ENCODE measurements at places on chromosomes 4 and X. TPM values are rescaled to one million over a fixed set of nuclear protein-coding genes. Genes with fewer than 3 reads are reported as not detected.

UGT2B15 gene
- not detected for total RNA-seq

DNA sequence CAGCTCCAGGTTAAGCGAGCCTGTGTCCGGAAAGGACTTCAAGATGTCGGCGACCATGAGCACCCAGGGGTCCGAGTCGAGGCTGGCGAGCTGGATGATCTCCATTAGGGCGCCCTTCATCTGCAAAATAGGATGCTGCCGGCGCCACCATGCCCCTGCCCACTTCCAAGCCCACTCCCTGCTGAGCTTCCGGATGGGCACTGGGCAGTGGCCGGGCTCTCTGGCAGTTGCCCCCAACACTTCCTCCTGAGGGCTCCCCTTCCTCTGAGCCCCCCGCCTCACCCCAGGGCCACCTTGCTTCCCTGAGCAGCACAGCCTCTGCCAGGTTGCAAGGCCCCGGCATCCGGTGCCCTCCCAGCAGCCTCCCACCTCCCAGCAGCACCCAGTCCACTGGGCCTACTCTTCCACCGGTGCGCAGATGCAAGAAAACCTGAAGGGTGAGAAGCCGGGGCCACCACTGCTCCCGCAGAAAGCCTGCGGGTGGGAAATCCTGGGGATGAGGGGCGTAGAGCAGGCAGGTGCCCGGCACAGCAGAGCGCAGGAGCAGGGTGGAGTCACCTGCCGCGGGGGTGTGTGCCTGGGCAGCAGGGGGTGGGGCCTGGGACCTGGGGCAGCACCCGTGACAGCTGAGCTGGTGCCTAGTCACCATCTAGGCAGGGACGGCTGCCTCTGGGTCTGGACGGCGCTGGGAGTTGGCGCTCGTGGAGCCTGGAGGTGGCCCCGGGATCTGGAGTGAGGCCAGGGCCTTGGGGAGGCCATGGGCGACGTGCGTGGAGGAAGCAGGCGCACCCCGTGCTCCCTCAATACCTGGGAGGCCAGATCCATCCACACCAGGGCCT, 17.0 kb downstream of the NELFA start:
- peak; percentile 29 for DNase-seq

- DNase-seq = peak; percentile 1
Observed at GRCh38 chr4:71938776-71939175, 93.0 kb upstream of the NPFFR2 start.

DNA sequence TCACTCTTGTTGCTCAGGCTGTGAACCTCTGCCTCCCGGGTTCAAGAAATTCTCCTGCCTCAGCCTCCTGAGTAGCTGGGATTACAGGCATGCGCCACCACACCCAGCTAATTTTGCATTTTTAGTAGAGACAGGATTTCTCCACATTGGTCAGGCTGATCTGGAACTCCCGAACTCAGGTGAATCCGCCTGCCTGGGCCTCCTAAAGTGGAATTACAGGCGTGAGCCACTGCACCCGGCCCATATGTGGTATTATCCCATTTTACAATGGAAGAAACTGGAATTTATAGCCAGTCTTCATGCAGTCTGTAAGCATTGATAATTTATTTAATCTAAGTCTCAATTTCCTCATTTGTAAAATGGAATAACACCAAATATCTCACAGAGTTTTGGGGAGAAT, 161.8 kb downstream of the GABRB1 start:
- no peak for DNase-seq

GRCh38 chr4:180617196-180617595, 1626.0 kb upstream of the TENM3 start:
- DNase-seq = peak; percentile 2

DNA sequence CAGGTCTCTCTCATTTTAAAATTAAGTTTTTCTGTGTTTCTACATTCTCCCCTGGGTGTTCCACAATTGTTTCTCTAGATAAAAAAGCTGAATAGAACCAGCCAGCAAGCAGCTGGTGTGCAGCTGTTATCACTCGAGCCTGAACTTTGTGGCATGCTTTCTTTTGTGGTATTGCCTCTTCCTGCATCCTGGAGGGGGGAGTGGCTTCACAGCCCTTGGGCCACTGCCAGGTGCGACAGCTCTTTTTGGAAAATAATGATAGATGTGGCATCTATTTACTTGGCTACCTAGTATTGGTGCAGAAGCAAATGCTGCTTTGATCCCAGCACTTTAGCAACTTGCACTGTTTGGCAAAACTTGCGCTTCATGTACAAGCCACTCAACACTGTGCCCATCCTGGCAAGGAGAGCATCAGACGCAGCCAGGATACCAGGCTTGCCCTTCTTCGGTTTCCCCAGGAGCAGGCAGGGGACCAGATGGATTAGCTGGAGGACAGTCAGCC, 69.4 kb downstream of the HMGB2 start:
- no peak for DNase-seq

GRCh38 chr4:7347981-7348380, 86.7 kb downstream of the PSAPL1 start:
- DNase-seq = no peak

KCND1 gene
- total RNA-seq = 1.3 TPM

DNA sequence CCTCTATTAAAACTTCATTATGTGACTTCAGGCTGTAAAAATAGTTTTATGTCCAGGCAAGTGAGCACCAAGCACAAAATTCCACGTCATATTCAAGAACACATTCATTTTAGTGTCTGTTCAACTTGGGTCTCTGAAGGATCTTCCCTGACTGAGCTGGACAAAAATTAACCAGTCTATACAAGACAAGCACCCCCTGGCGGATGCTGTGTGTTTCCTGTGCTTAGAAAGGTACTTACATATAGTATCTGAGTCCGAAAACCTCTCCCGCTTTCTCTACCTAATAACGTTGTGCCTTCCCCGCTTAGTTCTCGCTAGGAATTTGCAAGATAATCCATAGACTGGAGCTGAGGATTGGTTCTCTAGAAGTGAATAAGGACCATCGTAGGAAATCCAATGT, 2214.5 kb upstream of the TENM3 start:
- DNase-seq = peak; percentile 2

- DNase-seq = no peak
Observed at GRCh38 chr4:71406459-71406963, 67.7 kb downstream of the SLC4A4 start.

GDPD2 gene
- total RNA-seq = 0.17 TPM

DNA sequence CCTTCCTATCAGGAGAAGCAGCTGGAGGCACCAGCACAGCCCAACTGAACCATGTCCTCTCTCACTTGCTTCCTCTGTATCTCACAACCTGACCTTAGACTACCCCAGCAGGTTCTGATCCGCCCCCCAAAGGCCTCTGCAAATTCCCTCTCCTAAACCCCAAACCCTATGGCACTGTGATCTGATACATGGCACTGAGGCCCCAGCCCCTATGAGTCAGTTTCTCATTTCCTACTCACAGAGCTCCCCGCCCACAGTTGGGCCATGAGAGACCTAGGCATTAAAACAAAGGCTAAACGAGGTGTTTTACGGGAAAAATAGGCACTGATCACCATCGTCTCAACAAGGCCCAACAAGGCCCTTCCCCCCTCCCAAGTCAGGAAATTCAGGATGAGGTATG, 19.1 kb downstream of the SASH3 start:
- DNase-seq = no peak

- DNase-seq = peak; percentile 68
Observed at GRCh38 chr4:38967260-38968095, 64.7 kb downstream of the TMEM156 start.

HTR2C gene
- total RNA-seq = not detected

DNA sequence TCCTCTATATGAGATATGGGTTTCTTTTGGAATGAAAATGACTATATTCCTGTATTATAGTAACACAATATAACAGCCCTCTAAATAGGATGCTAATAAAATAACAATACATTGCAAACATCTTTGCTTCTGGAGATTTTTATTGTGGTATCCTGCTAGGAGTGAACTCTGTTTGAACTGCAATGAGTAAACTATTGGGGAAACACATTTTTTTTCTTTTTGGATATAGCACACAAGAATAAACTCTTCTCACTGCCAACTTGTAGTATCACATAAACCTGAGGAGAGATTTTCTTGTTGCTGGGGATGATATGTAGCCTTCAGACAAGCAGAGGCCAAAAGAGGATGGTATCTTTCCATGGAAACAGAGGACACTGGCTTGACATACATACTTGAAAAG, 238.2 kb downstream of the C4orf33 start:
- DNase-seq = no peak

GRCh38 chr4:182141061-182141460, 102.1 kb upstream of the TENM3 start:
- DNase-seq = no peak

ESX1 gene
- under 0.01 TPM for total RNA-seq

- DNase-seq = peak; percentile 79
Observed at GRCh38 chr4:24971192-24971591, 58.4 kb upstream of the CCDC149 start.

GRCh38 chr4:73619346-73619745, 890 bp downstream of the RASSF6 start:
- DNase-seq = no peak

Measured in mammary epithelial cell (primary cell).